ENCODE measurements at places on chromosomes 5 and 9.

GRCh38 chr9:69131682-69132081 lies 42.4 kb upstream of the TJP2 start:
- DNase-seq: peak; percentile 31

- DNase-seq: peak; percentile 89
Measured at GRCh38 chr9:34591248-34591916, 1.9 kb upstream of the CNTFR start.

DNA sequence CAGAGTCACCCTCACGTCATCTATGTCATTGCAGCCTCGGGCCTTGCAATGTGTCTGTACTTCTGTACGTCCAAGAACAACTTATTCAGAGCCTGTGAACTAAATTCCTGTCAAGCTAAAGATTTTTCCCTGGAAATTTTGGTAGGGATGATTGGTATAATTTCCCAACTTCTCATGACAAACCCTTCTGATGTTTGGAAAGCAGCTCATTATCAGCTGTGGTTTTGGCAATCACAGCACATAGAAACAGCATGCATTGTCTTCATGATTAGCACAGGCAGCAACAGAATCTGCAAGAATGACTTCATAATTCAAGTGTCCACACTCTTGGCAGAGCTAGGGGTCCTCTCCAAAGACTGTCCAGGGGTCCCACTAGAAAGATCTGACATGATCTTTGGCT lies 49.5 kb downstream of the APBA1 start:
- DNase-seq: no peak

DNA sequence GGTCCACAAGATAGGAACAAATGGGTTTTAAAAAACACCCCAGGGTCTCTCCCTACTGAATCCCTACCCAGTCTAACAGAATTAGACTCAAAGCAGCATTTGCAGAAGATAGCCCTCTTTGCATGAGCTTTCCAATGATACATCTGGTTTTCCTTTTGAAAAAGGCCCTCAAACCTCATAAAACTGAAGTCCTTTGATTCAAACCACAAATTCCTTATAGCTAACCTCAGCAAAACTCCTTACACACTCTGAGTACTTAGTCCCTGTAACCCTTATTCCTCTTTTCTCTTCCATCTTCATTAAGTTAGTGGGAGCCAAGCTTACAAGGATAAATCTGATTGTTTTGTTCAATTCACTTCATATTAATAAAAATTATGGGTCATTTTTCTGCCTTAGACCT lies 90.5 kb upstream of the TNC start:
- DNase-seq: no peak

- peak; percentile 46 for DNase-seq
Measured at GRCh38 chr9:34125681-34126206, 754 bp downstream of the DCAF12 start.

- DNase-seq: no peak
Measured at GRCh38 chr5:135372654-135373381, 26.2 kb downstream of the MACROH2A1 start.

GRCh38 chr5:172713809-172714490 lies 57.0 kb downstream of the DUSP1 start:
- no peak for DNase-seq

All from adrenal gland (tissue), 19 donors.